Heart right ventricle (tissue), 16 donors: ENCODE measurements at places on chromosomes 5 and 9. TPM values are rescaled to one million over a fixed set of nuclear protein-coding genes. Genes with fewer than 3 reads are reported as not detected.
A peak's percentile ranks its signal among the peaks of the same experiment; 100 is the strongest.

Gene EQTN
- total RNA-seq: not detected

Gene KIF4B
- total RNA-seq: not detected

Gene CDKN2AIPNL
- 35.5 TPM for total RNA-seq

Gene MZB1
- total RNA-seq: 0.66 TPM

DNA sequence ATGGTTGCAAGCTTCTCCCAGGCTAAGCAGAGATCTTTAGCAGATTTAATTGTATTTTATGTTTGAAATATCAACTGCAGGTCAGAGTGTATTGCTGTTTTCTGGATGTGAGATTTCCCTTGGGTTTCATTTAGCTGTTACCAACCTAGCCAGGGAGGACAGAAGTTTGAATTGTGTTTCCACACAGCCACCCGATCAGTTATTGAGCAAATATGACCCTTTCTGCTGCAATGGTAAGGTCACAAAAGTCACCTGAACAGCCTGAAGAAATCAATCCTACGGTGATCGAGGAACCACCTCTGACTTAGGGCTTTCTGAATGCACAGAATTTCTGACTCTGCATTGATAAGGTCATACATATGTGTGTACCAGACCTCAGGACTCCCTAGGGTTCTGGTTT, 419.9 kb downstream of the MAN2A1 start:
- no peak overlapping the region for H3K4me3 ChIP-seq
- no peaks in the 10 kb centered on the region for H3K27me3 ChIP-seq
- H3K36me3 ChIP-seq: no peaks in the 10 kb centered on the region

- H3K36me3 ChIP-seq: no peaks in the 10 kb centered on the region
- peak; percentile 52 for DNase-seq
- H3K4me3 ChIP-seq: no peak overlapping the region
- no peaks in the 10 kb centered on the region for H3K27me3 ChIP-seq
These were observed 25.8 kb downstream of the CDC25C start for GRCh38 chr5:138305797-138306196.

GRCh38 chr5:79859588-79859987, 131.5 kb downstream of the MTX3 start:
- no peak for DNase-seq
- H3K27ac ChIP-seq: peak overlapping the region; percentile 79
- peak overlapping the region; percentile 30 for H3K4me3 ChIP-seq

- H3K4me1 ChIP-seq: peaks cover 39% of the 10 kb centered on the region
- H3K36me3 ChIP-seq: no peaks in the 10 kb centered on the region
- H3K4me3 ChIP-seq: no peak overlapping the region
- no peak overlapping the region for H3K27ac ChIP-seq
- DNase-seq: no peak
These were observed 170.3 kb downstream of the CD180 start for GRCh38 chr5:67026278-67026677.

DNA sequence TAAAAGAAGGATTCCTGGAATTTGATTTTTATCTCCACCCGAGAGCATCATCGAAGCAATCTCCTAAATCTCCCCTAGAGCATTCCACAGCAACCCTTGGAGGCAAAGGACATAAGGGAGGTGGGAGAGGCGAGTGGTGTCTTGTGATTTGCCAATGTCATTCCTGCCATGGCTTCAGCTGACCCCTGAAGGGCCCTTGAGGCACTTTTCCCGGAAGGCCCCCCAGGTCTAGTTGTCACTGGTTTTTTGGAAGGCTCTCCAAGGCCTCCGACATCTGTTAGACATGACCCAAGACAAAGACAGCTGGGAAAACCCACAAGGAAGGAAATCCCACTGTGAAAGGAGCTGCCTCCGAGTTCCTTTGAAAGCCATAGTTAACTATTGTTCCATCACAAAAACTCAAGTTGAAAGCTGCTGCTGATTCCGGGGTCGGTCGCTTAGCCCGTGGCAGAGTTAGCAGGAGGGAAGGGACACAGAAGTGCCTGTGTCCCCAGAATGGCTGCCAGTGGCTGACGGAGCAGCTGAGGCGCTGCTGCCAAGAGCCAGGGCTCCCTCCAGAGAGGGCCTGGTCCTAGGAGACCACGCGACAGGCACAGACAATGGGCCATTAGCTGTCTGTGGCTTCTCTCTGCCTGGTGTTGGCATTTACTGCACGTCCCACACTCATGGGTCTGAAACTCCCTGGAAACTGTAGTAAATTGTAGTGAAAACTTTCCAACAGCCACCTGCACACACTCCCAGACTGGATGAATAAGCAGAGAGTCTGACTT, 24.4 kb upstream of the TRIO start:
- no peak overlapping the region for H3K4me3 ChIP-seq
- DNase-seq: peak; percentile 42
- H3K27me3 ChIP-seq: no peaks in the 10 kb centered on the region
- peak overlapping the region; percentile 26 for H3K27ac ChIP-seq
- no peaks in the 10 kb centered on the region for H3K36me3 ChIP-seq

DNA sequence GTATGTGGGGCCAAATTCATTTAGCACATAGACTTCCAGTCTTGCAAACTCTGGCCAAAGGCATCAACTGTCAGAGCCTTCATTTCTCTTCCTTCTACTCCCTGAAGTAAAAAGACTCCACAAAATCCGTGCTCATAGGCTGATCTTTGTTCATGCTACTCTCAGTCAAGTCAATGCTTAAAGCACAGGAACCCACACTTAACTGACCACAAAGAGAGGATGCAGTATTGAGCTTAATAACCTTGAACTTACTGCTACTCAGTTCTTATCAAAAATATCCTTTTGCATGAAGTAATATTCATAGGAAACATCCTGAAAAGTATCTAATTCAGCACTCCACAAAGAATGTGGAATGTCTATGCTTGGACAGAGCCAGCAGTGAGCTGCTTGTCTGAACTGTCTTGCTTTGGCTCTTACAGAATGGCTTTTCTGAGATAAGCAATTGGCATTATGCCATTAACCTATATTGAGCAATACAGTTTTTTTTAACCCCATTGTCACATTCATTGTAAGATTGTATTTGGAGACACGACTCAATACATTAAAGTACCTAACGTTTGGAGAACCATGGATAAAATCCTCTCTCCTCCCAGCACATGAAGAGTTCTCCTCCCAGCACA, 21.7 kb downstream of the LPAR1 start:
- no peaks in the 10 kb centered on the region for H3K27me3 ChIP-seq
- no peak overlapping the region for H3K4me3 ChIP-seq
- no peak overlapping the region for H3K27ac ChIP-seq
- H3K4me1 ChIP-seq: no peaks in the 10 kb centered on the region

DNA sequence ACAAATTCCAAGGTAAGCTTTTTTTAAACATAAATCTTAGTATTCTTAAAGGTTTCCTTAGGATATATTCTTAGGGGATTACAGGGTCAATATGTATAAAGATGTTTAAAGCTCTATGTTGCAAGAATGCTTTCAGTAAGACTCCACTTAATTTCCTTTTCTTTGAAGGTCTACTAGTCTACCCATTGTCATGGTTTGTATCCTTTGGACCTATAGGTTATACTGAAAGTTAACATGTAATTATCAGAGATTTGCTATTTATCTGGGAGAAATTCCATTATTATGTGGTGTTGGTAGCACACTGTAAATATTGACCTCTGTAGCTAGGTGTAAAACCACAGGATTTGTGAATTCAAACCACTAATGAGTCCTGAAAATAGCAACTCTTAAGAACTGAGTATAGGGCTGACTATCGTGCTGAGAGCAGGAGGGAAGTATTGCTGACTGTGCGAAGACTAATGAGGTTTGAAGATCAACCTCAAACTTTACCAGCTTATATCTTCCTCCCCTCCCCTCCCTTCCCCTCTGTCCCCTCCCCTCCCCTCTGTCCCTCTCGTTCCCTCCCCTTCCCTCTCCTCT, 85.6 kb downstream of the GADD45G start:
- DNase-seq: no peak
- H3K27me3 ChIP-seq: no peaks in the 10 kb centered on the region
- no peak overlapping the region for H3K27ac ChIP-seq
- H3K4me3 ChIP-seq: no peak overlapping the region
- no peaks in the 10 kb centered on the region for H3K36me3 ChIP-seq
- H3K4me1 ChIP-seq: peaks cover 3% of the 10 kb centered on the region

GRCh38 chr5:172410160-172410559, 44.2 kb downstream of the SH3PXD2B start:
- H3K4me3 ChIP-seq: no peak overlapping the region
- H3K4me1 ChIP-seq: peaks cover 20% of the 10 kb centered on the region
- H3K36me3 ChIP-seq: no peaks in the 10 kb centered on the region
- no peak for DNase-seq
- H3K27me3 ChIP-seq: no peaks in the 10 kb centered on the region
- H3K27ac ChIP-seq: no peak overlapping the region

- no peak overlapping the region for H3K4me3 ChIP-seq
- H3K27me3 ChIP-seq: peaks cover 27% of the 10 kb centered on the region
- H3K4me1 ChIP-seq: peaks cover 20% of the 10 kb centered on the region
- no peak overlapping the region for H3K27ac ChIP-seq
- no peak for DNase-seq
These were observed 183.8 kb upstream of the S1PR3 start for GRCh38 chr9:88807426-88807825.

DNA sequence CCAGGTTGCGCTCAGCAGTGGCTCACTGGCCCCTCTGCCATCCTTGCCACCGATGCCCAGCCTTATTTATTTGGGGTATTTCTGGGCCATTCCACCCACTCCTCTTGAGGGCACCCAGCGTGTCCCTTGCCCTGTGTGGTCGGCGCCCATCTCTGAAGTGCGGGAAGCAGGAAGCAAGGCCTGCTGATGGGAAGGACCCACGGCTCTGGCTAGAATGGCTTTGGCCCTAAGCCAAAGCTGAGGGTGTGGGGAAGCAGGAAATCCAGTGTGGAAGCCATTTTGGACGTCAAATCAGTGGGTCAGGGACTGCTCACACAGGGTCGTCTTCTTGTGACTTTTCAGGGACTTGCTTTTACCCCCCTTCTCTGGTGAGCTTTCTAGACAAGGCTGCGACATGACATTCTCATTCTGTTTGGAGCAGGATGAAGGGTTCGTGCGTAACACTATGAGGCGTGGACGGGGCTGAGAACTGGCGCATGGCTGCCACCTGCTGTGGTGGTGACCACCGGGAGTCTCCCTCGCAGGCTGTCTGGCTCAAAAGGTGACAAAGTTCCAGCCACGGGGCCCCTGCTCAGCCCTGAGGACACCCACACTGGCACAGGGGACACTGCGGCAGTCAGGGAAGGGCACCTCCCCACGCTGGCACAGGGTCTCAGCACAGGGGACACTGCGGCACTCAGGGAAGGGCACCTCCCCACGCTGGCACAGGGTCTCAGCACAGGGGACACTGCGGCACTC, 50.7 kb upstream of the NKD2 start:
- no peak overlapping the region for H3K4me3 ChIP-seq
- peaks cover 21% of the 10 kb centered on the region for H3K27me3 ChIP-seq
- no peak for DNase-seq
- H3K27ac ChIP-seq: no peak overlapping the region
- no peaks in the 10 kb centered on the region for H3K4me1 ChIP-seq
- H3K36me3 ChIP-seq: no peaks in the 10 kb centered on the region

DNA sequence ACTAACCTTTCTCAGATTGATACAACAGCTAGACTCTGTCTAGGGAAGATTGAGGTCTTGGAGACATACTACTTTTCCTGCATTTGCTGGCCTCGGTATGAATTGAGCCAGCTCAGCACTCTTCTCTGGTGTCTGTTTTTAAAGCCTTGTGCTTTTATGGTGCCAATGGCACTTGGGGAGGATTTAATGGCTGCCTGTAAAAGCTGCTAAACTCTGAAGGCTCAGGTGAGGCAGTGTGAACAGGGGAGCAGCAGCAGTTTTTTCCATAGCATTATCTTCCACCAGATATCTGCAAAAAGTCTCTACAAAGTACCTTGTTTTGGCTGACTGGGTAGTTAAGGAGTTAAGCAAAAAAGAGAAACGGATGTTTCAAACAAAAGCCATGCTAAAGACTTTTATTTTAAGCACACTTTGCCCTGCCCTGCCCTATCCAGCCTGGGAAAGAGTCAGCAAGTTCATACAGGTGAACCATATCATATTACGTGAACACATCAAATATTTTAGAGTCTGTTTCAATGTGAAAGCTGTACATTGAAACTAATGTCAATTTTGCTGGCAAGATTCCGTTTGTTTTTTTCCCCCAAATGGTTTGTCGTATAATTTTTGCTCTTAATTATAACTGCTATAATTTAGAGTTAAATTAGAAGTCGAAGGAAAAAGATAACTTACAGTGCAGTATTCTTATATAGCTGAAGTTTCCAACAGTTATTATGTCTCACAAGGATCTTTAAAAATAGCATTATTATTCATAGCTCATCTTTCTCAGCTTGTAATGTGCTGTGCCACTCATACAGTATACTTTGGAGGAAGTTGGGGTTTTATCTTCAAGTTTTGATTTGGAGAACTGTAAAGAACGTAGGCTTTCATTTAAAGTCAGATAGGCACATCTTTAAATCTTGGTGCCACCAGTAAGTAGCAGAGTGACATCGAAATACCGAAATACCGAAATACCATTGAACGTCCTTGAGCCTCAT, 424.1 kb upstream of the CD180 start:
- H3K27ac ChIP-seq: no peak overlapping the region
- no peaks in the 10 kb centered on the region for H3K36me3 ChIP-seq

- H3K36me3 ChIP-seq: no peaks in the 10 kb centered on the region
- H3K27ac ChIP-seq: no peak overlapping the region
- H3K27me3 ChIP-seq: no peaks in the 10 kb centered on the region
- DNase-seq: no peak
- no peak overlapping the region for H3K4me3 ChIP-seq
These were observed 90.8 kb downstream of the HACD4 start for GRCh38 chr9:20940447-20941173.

DNA sequence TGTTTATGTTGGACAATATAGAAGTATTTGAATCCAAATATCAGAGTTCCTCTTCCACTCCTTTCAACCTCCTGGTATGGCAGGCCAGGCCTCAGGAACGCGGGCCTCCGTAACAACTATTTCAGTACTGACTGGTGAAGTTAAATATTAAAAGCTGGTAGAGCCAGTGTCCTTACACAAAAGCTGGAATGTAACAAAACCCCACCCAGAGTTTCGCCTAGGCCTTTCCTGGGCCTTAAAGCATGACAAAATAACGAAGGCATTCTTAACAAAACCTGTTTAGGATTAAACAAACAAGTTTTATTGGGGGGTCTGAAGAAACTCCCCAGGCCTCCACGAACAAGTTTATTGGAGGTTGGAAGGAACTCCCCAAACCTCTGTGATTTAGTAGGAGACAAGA, 61.6 kb upstream of the GNE start:
- no peaks in the 10 kb centered on the region for H3K27me3 ChIP-seq
- H3K4me1 ChIP-seq: no peaks in the 10 kb centered on the region
- H3K36me3 ChIP-seq: no peaks in the 10 kb centered on the region
- no peak for DNase-seq
- H3K4me3 ChIP-seq: no peak overlapping the region

DNA sequence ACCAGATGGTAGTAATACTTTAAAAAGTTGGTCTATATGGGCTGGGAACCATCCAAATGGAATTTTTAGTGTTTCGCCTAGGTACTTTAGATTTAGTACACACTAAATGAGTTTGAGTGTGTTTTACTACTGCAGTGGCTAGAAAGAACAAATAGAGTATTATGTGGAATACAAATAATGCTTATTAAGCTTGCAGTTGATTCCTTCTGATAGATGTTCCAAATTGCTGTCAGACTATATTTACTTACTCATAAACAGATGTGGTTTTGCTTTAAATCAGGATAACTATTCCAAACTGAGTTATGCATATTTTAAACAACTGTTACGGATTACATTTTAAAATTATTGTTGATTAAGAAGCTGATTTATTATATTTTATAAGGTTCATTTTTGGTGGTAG, 103.3 kb downstream of the ZSWIM6 start:
- H3K27ac ChIP-seq: no peak overlapping the region
- DNase-seq: no peak
- no peak overlapping the region for H3K4me3 ChIP-seq
